ENCODE measurements at places on chromosomes 13 and 19.

GRCh38 chr13:102402290-102402689, 442 bp upstream of the FGF14 start:
- H3K4me1 ChIP-seq, result peaks cover 30% of the 10 kb centered on the region
- no peak overlapping the region for H3K4me3 ChIP-seq
- peak; percentile 10 for DNase-seq
- no peak overlapping the region for H3K27ac ChIP-seq
- peaks cover 35% of the 10 kb centered on the region for H3K27me3 ChIP-seq

DNA sequence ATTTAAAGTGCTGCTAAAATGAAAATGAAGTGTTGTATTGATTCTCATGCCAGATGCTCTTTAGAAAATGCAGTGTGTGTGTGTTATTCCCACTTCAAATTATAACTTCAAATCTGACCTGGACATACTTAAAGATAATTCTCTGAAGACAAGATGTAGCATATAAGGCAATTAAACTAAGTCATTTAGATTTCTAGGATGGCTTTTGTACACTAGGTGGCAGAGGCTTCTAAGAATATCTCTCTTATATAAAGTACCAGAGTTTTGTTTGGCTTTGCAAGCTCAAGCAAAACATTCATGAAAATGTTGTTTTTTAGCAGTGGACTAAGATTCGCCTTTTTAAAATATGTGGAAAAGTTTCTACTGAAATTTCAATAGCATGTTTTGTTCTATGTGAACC, 407.2 kb downstream of the GPC5 start:
- H3K4me1 ChIP-seq, result no peaks in the 10 kb centered on the region
- H3K27me3 ChIP-seq, result no peaks in the 10 kb centered on the region
- H3K36me3 ChIP-seq, result no peaks in the 10 kb centered on the region
- H3K27ac ChIP-seq, result no peak overlapping the region
- DNase-seq, result no peak

- no peak overlapping the region for H3K27ac ChIP-seq
- peaks cover 61% of the 10 kb centered on the region for H3K36me3 ChIP-seq
- H3K4me3 ChIP-seq, result no peak overlapping the region
- H3K4me1 ChIP-seq, result no peaks in the 10 kb centered on the region
These were observed 13.1 kb downstream of the C19orf47 start for GRCh38 chr19:40335101-40335500.

- DNase-seq, result no peak
- H3K27ac ChIP-seq, result no peak overlapping the region
- H3K36me3 ChIP-seq, result no peaks in the 10 kb centered on the region
These were observed 326.9 kb downstream of the FGF9 start for GRCh38 chr13:21997726-21998125.

GRCh38 chr19:7606289-7606688, 10.6 kb downstream of the CAMSAP3 start:
- no peaks in the 10 kb centered on the region for H3K36me3 ChIP-seq
- H3K27ac ChIP-seq, result no peak overlapping the region
- peaks cover 2% of the 10 kb centered on the region for H3K27me3 ChIP-seq
- DNase-seq, result no peak
- H3K4me3 ChIP-seq, result no peak overlapping the region
- H3K4me1 ChIP-seq, result peaks cover 2% of the 10 kb centered on the region

GRCh38 chr13:27403727-27404385, 20.6 kb upstream of the GTF3A start:
- no peaks in the 10 kb centered on the region for H3K27me3 ChIP-seq
- H3K36me3 ChIP-seq, result no peaks in the 10 kb centered on the region
- DNase-seq, result no peak
- H3K27ac ChIP-seq, result no peak overlapping the region
- no peak overlapping the region for H3K4me3 ChIP-seq
- H3K4me1 ChIP-seq, result peaks cover 8% of the 10 kb centered on the region
